ENCODE measurements at places on chromosomes 12 and 14.

- DNase-seq: no peak
Measured at GRCh38 chr12:75714462-75715322, 203.3 kb upstream of the KRR1 start.

DNA sequence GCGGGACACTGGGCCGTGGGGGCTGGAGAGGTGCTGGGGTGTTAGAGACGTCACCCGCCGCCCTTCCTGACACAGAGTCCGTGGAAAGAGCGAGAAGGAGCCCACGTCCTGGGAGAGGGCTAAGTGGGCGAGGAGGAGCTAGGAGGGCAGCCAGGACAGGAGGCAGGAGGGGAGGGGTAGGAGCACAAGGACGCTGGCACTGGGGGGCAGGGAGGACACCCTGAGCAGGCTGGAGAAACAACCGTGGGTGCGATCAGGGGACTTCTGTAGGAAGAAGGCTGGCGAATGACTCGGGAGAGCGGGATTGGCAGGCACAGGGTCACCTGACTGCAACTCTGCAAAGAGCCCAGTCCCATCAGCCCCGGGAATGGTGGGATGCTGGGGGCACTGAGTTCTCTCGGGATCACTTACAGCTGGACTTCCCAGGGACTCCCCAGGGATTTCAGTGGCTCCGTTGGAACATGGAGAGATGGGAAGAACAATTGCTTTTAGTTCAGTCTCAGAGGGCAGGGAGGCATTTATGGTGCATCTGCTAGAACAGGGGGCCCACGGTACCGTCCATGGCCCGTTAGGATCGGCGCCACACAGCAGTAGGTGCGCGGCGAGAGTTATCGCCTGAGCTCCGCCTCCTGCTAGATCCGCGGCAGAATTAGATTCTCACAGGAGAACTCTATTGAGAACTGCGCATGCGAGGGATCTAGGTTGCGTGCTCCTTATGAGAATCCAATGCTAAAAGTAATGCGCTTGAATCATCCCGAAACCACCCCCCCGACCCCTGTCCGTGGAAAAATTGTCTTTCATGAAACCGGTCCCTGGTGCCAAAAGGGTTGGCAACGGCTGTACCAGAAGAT, 24.3 kb downstream of the UBR7 start:
- DNase-seq: no peak

GRCh38 chr12:75850721-75851462, 180.7 kb downstream of the PHLDA1 start:
- no peak for DNase-seq

DNA sequence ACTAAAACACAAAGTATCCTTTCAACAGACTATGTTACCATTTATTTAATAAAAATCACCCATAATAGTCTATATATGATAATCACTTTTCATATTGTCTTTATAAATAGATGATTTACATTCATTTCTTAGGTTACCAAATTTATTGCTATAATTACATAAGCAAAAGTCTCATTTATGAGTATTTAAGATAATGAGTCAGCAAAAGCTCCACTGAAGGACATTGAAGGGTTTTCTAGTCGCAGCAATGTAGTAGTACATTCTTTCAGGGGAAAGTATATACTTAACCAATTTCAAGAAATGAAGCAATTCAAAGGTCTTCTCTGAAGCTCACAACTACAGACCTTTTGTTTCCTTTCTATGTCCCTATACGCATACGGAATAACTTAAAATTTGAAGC, 110.9 kb downstream of the NOVA1 start:
- no peak for DNase-seq

DNA sequence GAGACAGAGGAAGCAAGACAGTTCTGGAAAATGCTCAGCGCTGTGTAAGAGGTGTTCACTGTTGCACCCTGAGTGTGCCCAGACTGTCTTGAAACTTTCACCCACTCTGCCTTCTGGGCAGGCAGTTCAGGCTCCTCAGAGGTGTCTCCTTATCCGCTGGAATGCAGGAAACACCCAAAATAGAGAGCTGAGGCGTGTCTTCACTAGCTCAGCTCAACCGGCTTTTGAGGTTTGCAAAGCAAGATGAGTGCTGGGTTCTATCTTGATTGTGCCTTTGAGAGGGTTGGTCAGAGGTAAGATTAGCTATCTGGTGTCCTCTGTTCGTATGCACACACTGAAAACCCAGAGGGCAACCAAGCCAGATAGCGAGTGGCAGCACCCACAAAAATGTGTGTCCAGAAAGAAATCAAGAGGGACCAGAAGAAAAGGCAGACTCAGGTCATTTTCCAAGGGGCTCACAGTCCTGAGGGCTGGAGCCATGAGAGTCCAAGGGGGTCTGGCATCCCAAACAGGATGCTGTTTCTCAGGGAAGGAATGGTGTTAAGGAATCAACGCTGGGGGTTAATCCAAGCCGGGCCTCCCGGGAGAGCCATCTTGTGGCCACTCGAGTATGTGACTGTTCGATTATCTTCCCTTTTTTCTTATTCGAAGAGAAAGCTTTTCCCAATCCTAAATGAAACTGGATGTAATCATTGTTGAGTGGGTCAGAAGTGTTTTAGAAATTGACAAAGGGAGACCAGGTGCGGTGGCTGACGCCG, 47.1 kb downstream of the TBX3 start:
- no peak for DNase-seq

DNA sequence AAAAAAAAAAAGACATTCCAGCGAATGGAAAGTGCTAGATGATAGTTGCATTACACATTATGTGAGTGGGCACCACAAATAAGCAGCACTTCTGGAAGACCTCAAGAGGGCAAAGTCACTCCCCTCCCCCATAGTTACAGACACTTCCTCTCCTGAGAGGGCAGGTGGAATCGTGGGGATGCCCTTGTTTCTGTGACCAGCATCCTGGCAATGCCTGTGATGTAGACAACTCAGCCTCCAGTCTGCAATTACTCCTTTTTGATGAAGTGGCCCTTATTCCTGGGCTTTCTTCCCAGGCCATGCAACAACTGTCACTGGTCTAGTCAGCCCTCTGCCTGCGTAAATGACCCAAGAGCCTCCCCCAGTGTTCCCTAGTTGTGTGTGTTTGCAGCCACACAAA, 104.8 kb downstream of the VRK1 start:
- no peak for DNase-seq

DNA sequence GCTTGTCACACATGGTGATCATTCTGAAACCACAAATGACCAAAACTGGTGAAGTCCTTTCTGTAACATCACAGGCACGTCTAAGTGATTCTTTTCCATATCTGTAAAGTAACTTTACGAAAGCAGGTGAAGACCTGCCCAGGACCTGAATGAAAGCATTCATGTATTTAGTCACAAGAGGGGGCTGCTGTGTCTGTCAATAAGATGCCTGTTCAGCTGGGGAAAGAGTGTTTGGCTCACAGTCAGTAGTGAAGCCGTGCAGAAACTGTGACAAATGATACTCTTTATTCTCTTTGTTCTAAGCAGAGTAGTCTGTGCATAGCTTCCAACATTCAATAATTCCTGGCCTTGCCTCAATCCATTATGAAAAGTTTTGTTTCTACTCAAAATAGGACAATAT, 373.5 kb upstream of the OR4E1 start:
- no peak for DNase-seq

DNA sequence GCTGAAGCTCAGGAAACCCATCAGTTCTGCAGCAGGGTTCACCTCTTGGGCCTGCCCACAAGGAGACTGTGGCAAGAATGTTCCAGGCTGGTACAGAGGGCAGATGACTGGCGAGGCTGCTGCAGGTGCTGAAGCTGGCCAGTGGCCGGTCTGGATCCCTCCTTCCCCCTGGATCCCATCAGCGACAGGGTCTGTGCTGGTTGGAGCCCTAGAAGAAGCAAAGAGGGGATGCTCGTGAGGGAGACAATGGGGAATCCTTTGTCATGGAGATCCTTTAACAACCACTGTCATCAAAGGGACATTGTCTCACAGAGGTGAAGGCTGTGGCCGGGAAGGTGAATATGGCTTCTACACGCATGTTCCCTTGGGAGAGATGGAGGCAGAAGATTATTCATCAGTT, 211.4 kb upstream of the TMEM132C start:
- no peak for DNase-seq

DNA sequence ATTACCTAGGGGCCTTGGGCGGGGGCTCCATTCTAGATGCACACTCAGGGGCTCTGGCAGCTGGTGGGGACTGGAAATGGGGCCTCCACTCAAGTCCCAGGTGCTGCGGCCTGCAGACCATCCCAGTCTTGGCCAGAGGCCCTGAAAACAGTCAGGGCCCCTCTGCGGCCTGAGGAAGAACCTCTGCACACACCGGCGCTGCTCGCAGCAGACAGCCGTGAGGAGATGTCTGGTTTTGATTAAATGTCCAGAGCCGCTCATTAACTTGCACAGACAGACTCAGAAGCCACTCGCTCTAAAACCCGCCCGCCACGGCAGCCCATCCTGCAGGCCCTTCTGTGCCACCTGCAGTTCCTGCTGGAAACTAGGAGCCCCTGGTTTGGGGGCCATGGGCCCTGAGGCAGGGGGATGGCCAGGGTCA, 36.4 kb upstream of the NCOR2 start:
- no peak for DNase-seq

- no peak for DNase-seq
Measured at GRCh38 chr14:65462411-65462810, 49.9 kb downstream of the FUT8 start.

- DNase-seq: no peak
Measured at GRCh38 chr12:128969480-128970055, 116.3 kb downstream of the GLT1D1 start.

GRCh38 chr12:12456637-12457036, 99.8 kb downstream of the BORCS5 start:
- DNase-seq: no peak

DNA sequence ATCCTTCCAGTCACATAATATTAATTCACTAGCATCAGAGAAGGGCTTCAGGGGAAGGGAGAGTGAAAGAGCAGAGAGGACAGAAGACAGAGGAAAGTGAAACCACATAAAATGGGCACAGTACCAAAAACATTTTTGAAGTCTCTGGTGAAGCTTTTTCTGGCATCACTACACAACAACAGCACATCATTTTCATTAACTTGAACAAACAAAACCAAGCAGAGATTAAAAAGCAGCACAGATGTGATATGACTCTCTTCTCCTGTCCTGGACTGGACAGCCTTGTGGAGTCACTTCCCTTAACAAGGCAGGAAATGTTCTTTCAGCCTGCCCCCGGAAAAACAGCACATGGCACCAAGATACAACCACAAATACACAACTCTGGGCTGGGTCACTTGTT, 112.0 kb downstream of the TSPAN8 start:
- no peak for DNase-seq

DNA sequence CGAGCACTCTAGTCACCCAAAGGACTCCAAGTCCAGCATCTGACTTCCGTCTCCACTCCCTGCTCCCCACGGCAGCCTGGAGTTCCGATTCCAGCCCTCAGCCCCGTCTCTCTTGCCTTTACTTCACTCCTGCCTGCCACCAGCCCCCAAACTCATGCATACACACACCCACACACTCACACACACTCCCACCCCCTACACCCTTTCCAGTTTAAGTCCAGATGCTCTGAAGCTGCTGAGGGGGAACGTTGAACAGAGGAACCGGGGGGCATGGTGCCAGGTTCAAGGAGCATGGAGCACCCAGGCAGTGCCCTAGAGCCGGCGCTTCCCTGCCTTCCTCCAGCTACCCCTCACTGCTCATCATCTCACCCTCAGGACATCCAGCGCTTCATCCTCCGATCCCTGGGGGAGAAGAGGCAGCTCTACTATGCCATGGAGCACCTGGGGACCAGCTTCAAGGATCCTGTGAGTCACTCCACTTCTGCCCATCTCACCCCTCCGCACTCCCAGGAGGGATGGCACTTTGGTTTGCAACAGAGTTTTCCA, 3.3 kb downstream of the P3H3 start:
- no peak for DNase-seq

GRCh38 chr14:100828031-100828769, 2.3 kb downstream of the MEG3 start:
- no peak for DNase-seq

DNA sequence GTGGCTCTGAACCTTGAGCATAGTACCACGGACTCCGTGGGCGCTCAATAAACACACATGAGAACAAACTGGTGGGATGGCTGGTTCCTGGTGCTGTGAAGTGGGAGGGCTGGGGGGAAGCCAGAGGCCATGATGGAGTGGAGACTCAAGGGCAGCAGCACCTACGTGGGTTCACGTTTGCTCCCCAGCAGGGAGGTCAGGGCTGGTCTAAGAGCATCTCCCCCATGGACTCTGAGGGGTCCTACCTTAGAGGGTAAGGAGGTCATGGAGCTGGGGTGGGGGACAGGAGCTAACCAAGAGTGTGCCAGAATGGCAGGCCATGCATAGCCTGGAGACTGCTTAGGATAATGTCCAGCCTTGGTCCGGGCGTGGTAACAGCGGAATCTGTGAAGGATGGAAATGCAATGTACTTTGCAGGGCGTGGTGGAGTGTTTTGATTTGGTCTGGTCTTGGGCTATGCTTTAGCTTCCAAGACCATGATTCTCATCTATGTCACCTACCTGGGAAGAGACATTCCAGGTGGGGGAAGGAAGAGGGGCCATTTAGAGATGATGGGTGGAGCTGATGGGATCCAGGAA, 103.0 kb downstream of the PRMT8 start:
- DNase-seq: no peak

DNA sequence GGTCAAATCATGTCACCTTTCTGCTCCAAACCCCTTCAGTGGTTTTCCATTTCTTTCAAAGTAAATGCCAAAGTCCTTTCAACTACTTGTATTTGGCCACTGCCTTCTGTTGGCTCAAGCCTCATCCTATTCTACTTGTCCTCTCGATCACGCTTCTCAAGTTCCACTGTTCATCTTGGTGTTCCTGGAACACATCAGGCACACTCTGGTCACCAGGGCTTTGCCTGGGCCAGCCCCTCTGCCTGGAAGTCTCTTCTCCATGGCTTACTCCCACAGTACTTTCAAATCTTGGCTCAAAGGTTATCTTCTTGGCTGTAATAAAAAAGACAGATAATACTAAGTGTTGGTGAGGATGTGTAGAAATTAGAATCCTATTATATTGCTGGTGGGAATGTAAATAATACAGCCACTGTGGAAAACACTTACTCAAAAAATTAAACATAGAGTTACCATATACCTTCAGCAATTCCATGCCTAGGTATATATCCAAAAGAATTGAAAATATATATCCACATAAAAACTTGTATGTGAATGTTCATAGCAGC, 17.3 kb upstream of the PPFIBP1 start:
- no peak for DNase-seq

- no peak for DNase-seq
Measured at GRCh38 chr14:35201066-35201465, 78.7 kb downstream of the PRORP start.

- DNase-seq: no peak
Measured at GRCh38 chr14:50025776-50026175, 90.6 kb downstream of the VCPKMT start.

- DNase-seq: no peak
Measured at GRCh38 chr12:88579601-88580050, 645 bp downstream of the KITLG start.

Data from stimulated activated CD8-positive, alpha-beta memory T cell treated with anti-CD3 and anti-CD28 coated beads, Interleukin-4, amount 100 ng/mL, for 1 hour (primary cell).